ENCODE measurements at places on chromosomes 4 and X.

DNA sequence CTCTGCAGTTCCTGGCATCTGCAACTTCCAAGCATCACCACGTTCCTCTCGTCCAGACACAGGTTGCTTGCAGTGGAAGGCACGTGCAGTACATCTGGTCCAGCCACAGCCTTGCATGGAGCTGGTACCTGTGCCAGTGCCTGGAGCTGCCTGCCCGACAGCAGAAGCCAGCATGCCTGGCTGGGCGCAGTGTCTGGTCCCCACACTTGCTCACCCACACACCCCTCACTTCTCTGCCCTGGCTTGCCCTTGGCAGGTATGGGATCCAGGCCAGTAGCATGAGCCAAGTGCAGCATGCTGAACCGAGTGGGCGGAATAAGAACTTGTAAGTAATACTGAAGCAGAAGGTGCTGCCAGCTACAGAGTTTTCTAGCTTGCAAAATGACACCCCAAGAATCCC lies 39.9 kb downstream of the SH3BGRL start:
- DNase-seq = no peak

GRCh38 chrX:77977518-77977917 lies 8.1 kb upstream of the PGAM4 start:
- no peak for DNase-seq

GRCh38 chr4:48130100-48130499 lies 4.0 kb downstream of the TXK start:
- DNase-seq = no peak

DNA sequence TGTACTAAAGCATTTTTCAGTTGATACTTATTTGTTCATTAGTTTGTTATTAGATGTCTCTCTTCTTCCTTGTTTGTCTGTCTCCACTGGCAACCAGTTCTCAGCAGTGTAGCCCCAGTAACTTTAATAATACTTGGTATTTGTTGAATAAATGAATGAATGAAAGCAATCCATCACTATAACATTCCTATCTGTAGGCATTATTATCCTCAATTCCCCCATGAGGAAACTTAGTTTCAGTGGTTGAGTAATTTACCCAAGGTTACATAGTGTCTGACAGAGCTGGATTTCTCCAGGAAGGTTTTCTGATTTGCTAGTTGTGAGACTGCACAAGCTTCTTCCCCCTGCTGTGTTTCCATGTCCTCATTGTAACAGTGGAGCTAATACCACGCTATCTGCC lies 27.8 kb upstream of the MAOB start:
- no peak for DNase-seq

DNA sequence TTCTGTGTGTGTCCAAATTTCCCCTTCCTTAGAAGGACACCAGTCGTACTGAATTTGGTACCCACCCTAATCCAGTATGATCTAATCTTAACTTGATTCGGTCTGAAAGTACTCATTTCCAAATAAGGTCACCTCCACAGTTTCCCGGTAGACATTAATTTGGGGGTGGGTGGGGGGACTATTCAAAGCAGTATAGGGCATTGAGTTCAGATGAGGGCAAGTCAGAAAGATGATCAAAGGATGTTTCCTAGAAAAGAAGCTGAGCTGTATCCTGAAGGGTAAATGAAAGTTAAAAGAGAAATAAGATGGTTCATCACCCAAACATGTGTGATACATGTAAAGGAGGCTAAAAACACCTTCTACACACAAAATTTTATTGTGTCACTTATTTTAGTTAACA lies 42.0 kb upstream of the SCRG1 start:
- no peak for DNase-seq

DNA sequence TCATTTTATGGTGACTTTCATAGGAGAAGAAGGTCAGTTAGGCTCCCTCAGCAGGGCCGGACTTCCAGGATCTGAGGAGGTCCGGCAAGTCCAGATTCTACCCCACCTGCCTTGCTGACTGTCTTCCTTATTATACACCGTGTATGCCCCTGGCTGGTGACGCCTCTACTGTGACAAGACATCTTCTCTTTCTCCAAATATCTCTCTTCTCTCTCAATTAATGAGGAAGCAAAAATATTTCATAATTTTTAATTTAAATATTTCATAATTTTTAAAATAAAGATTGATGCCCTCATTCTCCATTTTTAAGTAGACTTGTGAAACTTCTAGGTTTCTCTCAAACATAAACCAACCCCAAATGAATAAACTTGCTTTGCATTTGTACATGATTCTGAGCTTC lies 202.5 kb downstream of the NSUN7 start:
- DNase-seq = no peak

DNA sequence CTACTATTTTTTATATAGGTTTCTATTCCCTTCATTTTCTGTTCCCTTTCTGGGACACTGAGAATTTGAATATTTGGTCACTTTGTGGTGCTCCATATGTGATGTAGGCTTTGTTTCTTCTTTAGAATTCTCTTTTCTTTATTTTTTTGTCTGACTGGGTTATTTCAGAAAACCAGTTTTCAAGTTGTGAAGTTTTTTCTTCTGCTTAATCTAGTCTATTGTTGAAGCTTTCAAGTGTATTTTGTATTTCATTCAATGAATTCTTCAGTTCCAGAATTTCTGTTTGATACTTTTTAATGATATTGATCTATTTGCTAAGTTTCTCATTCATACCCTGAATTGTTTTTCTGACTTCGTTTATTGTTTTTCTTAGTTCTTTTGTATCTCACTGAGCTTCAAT lies 96.2 kb upstream of the HAND2 start:
- DNase-seq = no peak

GRCh38 chr4:108888769-108889168 lies 125.9 kb upstream of the ETNPPL start:
- DNase-seq = no peak

- no peak for DNase-seq
Measured at GRCh38 chr4:178871476-178871875, 1429.2 kb upstream of the AGA start.

DNA sequence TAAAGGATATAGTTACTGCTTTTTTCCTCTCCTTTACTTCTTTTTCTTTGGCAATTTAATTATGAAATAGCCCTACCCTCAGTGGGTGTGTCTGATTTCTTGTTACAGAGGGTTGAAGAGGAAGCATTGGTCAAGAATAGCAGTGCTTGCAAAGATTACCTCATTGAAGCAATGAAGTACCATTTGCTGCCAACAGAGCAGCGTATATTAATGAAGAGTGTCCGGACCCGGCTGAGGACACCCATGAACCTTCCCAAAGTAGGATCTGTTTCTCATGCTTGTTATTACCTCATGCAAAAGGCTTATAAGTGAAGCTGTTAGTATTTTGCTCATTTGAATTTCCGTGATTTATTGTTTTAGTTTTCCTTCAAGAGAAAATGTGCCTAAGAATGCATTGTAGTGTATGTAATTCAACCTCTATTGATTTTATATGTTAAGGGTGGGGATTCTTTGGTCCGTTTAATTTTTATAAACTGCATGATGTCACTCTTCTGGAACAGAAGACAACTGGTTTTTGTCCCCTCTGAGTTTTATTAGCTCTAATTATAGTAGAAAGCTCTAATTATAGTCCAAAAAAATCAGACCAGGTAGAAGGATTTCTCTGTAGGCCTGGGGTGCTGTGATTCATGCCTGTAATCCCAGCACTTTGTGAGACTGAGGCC lies 27.9 kb upstream of the MSMO1 start:
- DNase-seq = no peak

- no peak for DNase-seq
Measured at GRCh38 chr4:75495476-75495875, 18.7 kb downstream of the RCHY1 start.

DNA sequence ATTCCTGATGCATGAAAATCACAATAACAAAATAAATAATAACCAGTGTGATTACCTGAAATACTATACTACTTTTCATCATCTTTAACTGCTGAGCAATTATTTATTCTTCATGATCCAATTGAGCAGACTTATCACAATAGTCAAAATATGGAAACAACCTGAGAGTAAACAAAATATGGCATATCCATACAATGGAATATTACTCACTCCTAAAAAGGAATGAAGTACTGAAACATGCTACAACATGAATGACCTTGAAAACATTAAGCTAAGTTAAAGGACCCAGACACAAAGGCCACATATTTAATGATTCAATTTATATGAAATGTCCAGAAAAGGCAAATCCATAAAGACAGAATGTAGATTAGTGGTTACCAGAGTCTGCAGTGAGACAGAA lies 146.8 kb downstream of the MID1IP1 start:
- DNase-seq = no peak

- DNase-seq = no peak
Measured at GRCh38 chrX:2445662-2446623, 54.8 kb downstream of the DHRSX start.

DNA sequence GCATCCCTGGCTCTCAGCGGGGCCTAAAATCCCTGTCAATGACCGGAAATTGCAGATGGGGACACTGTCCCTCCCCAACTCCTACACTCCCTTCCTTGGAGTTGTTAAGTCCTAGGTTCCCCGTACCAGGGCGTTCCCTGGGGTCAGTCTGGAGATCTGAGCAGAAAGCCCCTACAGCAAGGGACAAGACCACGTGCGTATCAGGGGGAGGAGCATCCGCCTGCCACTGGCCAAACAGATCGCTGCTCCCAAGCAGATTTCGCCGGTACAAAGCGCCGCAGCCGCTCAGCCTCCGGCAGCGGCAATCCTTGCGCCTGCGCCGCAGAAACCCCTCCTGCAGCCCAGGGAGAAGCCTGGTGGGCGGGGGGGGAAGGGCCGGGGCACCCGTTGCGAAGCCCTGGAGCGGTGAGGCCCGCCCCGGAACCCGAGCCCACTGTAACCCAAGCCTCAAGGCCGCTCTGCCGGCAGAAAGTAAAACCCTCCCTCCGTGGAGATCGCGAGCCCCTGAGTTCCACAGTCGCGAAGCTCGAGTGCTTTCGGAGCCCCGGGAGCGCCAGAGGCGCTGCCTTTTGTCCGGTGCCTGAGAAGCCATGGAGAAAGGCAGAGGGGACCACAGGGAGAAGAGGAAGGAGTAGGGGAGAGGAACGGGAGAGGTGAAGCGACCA lies 2.7 kb downstream of the CRMP1 start:
- no peak for DNase-seq

DNA sequence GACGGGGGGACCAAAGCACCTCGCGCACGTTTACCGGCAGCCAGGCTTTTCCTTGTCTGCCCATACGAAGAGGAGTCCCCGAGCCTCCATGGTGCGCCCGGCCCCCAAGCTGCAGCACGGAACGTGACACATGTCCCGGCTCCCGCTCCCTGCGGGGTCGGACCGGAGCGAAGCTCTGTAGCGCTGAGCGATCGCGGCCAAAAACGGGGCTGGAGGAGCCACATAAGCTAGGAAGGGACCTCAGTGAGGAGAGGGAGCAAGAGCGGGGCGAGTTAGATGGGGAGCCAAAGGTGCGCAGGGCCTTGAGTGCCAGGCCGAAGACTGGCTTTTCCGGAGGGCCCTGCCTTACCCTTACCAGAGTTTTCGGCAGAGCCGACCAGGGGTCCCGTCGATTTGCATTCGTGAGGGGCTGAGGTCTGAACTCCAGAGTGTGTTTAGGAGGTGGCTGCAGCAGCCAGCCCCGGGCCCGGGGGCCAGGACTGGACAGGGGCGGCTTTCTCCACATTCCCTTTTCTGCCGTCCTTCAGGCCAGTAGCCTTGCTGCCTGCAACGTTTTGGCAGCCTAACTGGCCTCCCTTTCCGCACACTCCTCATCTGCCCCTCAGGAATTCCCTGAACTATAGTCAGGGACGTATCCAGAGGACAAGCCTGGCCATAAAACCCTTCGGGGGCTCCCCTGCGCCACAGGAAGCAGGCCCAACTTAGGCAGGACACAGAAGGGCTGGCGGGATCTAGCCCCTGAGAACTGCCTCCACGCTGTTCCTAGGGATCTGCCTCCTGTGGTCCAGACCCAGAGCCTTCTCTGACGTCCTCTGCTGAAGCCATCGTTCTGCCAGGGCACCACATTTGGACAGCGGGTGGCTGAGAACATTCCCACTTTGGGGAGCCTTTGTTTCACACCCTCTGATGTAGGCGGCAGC lies 689 bp downstream of the SSR4 start:
- DNase-seq = no peak

DNA sequence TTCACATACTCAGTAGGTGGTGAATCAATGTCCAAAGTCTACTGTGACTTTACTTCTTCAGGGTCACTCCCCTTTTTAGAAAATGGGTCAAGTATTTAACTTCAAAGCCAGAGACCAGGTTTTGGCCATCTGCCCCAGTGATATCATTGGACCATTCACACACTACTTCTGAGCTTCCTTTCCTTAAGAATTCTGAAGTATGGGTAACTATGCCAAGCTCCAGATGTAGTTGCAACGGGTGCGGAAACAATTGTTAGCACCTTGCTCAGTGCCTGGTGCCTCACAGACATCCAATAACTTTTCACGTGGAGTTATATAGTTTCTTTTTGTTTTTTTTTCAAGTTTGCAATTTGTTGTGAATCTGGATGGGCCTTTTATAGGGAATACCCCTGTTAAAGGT lies 62.6 kb downstream of the TTC29 start:
- DNase-seq = no peak

DNA sequence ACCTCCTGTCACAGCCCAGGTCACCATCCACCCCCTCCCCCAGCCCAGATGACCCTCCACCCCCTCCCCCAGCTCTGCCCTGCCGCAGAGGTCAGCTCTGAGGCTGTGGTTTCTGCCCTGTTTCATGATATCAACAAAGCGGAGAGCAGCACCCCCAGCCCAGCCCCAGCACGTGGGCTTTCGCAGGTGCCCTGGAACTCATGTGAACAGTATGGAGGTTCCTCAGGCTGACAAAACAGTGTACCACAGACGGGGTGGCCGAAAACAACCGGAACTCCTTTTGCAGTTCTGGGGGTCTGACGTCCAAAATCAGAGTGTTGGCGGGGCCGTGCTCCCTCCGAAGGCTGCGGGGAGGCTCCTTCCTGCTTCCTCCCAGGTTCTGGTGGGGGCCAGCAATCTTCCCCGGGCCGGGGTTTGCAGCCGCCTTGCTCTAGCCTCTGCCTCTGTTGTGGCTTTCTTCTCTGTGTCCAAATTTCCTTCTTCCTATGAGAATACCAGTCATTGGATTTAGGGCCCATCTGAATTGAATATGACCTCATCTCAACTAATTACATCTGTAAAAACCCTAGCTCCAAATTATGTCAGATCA lies 7.9 kb upstream of the PSAPL1 start:
- DNase-seq = no peak

- no peak for DNase-seq
Measured at GRCh38 chr4:3775576-3775975, 9.4 kb downstream of the ADRA2C start.

Data from stimulated activated CD4-positive, alpha-beta T cell treated with anti-CD3 and anti-CD28 coated beads, Interleukin-1b, Interleukin-23, amount 100 ng/mL, for 1 hour (primary cell).